Activated CD4-positive, alpha-beta memory T cell treated with anti-CD3 and anti-CD28 coated beads for 36 hours (primary cell): ENCODE measurements at places on chromosomes 16 and 17. TPM values are rescaled to one million over a fixed set of nuclear protein-coding genes. Genes with fewer than 3 reads are reported as not detected.

DNA sequence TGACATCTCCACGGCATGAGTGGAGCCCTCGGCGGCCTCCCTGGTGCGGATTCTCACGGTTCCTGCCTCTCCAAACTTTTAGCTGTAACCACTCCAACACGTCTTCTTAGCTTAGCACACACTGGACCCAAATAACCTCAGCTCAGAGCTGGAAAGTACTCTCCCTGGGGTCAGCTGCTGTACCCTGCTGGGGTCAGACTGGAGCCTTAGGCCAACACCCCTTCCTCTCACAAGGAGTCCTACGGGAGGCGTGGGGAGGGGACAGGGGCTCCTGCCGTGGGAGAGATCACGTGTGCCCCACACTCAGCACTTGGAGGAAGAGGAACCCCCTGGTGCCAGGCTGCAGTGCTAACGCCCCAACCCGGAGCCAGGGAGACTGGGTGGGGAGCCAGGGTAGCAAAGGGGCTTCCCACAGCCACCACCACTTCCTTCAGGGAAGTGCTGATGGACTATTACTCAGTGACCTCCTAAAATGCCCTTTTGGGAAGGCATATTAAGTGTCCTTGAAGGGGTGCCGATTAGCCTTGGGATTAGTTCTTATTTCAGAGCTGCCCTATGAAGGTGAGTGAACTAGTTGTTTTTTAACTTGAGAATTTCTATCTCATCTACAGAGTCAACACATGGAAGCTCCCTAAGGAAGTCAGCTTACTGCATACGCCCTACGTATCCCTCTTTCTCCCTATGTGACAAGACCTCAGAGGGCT is 124.0 kb downstream of the HIC1 start:
- no peak for DNase-seq

- no peak for DNase-seq
Observed at GRCh38 chr17:81418710-81419318, 23.6 kb downstream of the BAHCC1 start.

Gene CRHR1
- total RNA-seq = not detected

Gene RUNDC1
- total RNA-seq = 11.5 TPM

Gene ABAT
- 10.0 TPM for total RNA-seq
